ENCODE measurements at places on chromosomes 2 and 18.

DNA sequence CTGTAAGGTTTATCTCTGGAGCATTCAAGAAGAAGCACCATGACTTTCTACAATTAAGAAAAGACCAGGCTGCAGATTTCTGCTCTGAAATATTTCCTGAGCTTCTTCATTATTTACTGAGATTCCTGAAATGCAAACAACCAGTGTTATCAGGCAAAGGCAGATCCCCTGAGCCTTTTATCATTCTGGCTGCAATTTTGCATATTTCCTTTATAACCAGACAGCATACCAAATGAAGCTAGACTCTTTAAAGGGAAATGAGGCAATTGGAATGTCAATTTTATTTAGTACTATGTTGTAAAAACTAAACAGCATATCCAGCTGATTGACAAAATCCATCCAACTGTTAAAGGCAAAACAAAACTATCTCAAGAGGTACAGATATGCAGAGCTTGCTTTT is 372.5 kb downstream of the RIT2 start:
- no peak for DNase-seq

DNA sequence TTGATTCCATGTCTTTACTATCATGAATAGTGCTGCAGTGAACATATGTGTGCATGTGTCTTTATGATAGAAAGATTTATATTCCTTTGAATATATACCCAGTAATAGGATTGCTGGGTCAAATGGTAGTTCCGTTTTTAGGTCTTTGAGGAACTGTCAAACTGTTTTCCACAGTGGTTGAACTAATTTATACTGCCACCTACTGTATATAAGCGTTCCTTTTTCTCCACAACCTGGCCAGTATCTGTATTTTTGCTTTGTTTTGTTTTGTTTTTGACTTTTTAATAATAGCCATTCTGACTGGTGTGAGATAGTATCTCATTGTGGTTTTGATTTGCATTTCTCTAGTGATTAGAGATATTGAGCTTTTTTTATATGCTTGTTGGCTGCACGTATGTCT is 641.6 kb downstream of the SUCLG1 start:
- no peak for DNase-seq

DNA sequence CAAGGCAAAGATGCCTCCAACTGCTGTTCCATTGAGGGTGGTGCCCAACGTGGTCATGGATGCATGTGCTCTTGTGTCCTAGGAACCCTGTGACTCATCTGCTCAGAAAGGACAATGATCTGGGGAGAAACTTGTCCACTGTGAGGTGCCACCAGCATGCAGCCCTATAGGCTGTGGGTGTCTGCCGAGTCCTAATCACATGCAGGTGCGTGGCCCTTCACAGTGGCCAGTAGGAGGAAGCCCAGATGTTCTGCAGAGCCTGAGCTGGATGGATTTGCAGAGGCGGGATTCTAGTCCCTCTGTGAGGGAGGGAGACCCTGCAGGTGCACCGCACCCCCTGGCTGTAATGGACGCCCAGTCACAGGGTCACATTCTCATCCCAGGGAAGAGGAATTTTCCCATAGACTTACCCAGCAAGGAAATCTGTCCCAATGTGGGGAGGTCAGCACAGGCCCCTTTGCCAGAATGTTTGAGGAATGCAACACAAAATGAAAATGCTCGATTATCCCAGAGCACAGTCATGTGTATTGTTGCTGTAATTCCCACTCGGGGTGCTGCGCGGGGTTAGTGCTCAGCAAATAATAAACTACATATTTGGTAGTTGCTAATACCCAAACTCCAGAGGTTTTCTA is 13.9 kb downstream of the GDF7 start:
- DNase-seq: no peak

DNA sequence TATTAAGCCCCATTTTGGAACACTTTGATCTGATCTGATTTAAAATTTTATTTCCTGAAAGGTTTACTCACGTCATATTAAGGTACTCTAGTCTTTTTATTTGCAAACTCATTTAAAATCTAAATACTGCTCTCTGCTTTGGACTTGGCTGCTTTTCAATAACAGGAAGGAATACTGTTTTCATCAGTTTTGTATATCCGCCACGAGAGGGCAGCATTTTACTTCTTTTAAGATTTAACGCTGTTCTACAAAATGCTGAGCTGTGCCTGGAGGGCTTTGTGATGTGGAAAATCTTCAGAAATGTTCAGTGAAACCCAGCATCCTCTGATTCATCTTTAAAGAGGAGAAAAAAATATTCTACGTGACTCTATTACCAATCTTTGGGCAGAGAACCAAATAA is 37.5 kb upstream of the SLC38A11 start:
- DNase-seq: no peak

GRCh38 chr2:17518212-17519154 is at the start of gene RAD51AP2:
RAD51AP2 (minus strand) TSS chr2:17518440; CDS start chr2:17518415, 25 bp downstream.
- DNase-seq: no peak

DNA sequence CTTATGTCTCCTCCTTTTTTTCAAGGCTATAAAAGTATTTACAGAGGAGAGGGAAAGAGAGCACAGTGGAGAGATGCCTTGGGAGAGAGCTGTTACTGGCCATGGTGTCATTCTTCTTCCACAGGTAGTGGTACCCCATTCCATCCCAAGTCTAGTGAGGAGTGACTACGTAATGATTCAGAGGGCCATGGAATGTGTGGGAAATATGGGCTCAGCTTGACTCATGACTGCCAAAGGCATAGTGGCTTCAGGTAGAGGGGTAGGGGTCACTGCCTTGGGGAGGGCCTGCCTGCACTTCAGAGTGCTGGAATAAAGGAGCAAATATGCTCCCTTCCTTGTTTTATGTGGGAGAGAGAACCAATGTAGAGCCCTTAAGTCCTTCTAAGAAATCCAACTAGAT is 620.6 kb downstream of the IRS1 start:
- no peak for DNase-seq

GRCh38 chr2:181430406-181431118 is 26.6 kb upstream of the ITGA4 start:
- no peak for DNase-seq

- no peak for DNase-seq
These were observed 173.5 kb upstream of the SIX2 start for GRCh38 chr2:45182667-45183295.

DNA sequence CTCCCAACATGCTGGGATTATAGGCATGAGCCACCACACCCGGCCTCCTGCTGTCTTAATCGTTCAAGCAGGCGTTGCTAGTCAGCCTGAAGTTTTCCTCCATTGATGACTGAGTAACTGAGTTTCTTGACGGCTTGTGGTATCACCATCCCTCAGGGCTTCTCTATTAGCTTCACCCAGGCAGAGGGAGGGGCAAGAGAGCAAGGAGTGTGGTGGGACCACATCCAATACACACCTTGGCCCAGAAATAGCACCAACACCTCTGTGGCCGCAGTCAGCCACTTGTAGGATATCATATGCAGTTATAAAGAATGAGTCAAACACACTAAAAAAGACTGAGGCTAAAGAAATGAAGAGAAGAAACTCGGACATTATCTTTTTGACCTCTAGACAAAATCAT is 1009.4 kb upstream of the CELF4 start:
- DNase-seq: no peak

GRCh38 chr2:120308038-120308910 is 37.7 kb upstream of the INHBB start:
- DNase-seq: no peak

GRCh38 chr2:16039055-16039454 is 98.7 kb downstream of the MYCN start:
- no peak for DNase-seq

- no peak for DNase-seq
These were observed 218.2 kb downstream of the SH3BP4 start for GRCh38 chr2:235170016-235170415.

DNA sequence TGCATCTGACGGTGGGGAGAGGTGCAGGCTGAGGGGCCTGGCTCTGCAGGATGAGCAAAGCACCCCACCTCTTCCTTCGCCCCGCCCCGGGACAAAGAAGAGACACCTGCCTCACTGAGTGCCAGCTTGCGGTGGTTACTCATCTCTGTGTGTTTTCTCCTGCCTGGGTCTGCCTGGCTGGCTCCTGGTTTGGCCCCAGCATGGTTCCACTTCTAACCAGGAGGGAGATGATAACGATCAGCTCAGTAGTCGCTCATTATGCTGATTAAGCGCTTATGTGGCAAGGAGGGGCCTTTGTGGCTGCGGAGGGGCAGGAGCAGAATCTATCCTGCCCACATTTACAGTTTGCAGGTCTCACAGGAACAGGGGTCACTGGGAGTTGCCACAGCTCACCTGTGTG is 68.7 kb upstream of the EDAR start:
- no peak for DNase-seq

DNA sequence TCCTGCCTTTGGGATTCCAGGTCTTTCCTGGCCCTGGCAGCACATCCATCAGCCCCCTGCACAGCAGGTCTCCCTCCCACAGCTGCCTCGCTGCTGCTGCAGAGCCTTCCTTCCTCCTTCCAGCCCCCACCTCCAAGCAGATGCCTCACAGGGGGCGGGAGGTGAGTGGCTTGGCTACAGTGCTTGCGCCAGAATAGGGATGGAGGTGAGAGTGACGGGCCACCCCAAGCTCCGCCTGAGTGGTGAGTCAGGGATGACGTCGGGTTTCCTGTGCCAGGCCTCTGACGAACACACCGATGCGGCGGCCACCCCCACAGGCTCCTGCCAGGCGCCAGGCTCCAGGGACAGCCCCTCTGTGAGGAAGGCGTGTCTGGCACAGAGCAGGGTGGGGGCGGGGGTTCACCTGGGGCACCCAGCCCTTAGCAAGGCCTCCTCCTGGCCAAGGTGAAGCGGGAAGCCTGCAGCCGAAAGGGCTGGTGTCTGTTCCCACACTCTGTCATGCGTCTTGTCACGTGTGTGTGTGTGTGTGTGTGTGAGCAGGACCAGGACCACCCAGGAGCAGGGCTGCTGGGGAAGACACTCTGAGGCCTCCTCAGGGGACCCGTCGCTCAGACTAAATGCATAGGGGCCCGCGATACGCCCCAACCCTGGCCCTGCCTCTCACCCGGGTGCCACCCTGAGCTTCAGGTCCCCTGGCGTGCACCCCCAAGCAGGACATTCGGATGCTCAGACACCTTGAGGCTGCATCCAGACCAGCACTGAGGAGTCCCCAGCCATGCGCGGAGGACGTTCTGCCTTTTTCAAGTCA is 3.4 kb upstream of the DUSP2 start:
- DNase-seq: peak; percentile 99

DNA sequence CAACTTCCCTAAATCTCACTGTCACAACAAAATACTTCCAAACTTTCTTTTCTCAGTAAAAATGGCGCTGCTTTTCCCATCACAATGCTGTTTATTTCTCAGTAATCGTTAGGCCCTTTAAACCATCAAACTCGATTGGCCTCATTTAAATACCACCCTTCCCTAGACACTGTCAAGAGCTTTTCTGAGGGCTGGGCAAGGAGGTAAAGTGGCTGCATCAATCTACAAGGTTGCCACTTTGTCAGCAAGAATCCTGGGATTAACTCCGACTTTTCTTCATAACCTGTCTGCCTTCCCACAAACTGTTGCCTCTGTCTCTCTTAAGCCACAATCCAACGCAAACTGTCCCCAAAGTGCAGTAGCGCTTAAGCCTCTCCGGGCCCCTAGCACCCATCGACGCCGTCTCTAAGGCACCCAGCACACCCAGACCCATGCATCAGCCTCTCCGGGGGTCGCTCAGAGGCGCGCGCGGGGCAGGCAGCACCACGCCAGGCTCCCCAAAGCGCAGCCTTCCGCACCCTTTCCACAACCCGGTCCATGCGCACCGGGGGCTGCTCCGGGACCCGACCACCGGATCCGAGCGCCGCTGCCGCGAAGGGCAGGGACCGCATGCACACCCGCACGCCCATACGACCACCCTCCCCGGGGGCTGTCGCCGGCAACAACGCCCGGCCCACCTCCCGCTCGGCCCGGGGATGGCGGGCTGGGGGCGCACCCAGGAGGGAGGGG is 683 bp downstream of the MBOAT2 start:
- DNase-seq: no peak

- no peak for DNase-seq
These were observed 678 bp downstream of the PIAS2 start for GRCh38 chr18:46916551-46917107.

DNA sequence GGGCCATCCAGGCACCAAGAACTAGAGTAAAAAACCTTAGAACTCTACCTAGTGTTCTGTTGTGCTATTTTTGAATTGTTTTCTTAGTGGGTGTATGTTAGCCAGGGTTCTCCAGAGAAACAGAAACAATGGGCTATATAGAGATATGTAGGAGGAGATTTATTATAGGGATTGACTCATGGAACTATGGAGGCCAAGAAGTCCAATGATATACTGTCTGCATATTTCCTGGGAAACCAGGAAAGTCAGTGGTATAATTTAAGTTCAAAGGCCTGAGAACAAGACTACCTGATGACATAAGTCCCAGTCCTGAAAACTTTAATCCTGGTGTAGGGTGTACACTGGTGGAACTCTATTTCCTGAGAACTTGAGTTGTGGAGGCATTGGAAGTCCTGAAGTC is 108.7 kb upstream of the ACVR1 start:
- no peak for DNase-seq

DNA sequence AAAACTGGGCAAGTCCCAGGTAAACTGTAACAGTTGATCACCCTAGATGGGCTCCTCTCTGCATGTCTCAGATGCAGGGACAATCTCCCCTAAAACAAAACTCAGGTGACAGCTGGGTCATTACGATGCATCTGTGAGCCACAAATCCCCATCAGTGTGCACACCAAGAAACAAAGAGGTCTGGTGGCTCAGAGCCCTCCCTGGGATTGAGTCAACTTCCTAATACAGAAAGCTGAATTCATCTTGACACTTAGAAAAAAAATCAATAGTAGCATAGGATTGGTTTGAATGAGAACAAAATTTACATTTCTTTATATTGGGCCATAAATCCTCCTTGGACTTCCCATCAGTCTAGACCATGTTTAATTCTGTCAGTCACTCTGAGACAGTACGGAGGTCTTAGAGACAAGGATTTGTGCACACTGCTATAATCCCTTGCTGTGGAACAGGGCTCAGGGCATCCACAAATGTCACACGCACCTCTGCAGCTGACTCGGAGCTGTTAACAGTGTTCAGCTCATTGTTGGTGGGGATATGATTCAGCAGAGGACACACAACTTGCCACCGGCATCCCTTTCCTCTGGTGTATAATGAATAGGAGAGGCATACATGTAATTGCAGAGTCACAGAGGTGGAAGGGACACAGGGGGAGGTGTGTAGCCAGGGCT is 44.5 kb upstream of the DAPL1 start:
- no peak for DNase-seq

- DNase-seq: no peak
These were observed 211.0 kb downstream of the HAUS1 start for GRCh38 chr18:46315161-46315560.

- no peak for DNase-seq
These were observed 79.8 kb downstream of the CCDC150 start for GRCh38 chr2:196719110-196719872.

DNA sequence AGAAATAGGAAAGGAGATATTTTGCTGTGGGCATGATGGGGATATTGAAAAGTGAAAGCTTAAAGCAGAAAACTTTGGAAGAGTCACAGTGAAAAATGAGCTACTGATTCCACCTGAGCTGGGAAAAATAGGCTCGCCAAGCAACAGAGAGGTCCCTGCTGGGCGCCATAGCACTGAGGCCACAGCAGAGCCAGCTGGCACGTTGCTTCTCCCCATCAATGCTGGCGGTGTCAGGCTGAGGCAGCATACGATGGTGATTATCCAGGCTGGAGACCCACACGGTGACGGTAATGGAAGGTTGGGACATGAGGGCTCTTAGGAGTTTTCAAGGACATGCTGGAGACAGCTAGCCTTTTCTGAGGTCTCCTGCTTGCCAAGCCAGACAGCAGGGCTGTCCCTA is 25.8 kb upstream of the DTNB start:
- DNase-seq: no peak

GRCh38 chr2:146844226-146844990 is 1000.4 kb upstream of the ACVR2A start:
- DNase-seq: no peak
